ENCODE measurements at places on chromosomes 12 and 14.
A peak's percentile ranks its signal among the peaks of the same experiment; 100 is the strongest.

DNA sequence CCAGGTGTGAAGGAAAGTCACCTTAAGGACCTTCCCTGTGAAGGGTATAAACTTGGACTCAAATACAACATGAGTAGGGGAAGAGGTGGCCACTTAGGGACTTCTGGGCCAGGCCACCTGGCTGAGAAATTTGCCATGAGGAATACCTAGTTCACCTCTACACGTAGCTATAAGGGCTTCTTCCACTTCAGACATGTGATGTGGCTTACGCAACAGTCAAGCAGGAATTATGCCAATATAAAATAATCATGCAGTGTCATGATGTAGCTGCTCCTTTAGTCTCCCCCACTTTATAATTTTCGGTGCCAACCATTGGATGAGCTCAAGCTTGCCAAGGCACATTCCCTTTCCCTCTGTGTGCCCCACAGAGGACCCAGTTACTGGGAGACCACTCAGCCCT lies 166.6 kb upstream of the BCL2L14 start:
- no peak for DNase-seq

DNA sequence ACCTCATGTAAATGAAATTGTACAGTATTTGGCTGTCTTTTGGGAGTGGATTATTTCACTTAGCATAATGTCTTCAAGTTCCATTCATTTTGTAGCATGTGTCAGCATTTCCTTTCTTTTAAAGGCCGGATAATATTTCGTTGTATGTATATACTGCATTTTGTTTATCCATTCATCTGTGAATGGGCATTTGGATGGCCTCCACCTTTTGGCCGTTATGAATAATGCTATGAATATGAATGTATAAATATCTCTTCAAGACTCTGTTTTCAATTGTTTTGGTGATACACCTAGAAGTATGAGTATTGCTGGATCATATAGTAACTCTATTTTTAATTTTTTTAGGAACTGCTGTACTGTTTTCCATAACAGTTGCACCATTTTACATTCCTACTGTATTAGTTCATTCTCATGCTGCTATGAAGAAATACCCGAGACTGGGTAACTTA lies 164.9 kb downstream of the DYRK2 start:
- DNase-seq = no peak

- no peak for DNase-seq
Observed at GRCh38 chr14:28412077-28412476, 354.5 kb upstream of the FOXG1 start.

GRCh38 chr12:50276912-50277671 lies 6.2 kb downstream of the LIMA1 start:
- no peak for DNase-seq

DNA sequence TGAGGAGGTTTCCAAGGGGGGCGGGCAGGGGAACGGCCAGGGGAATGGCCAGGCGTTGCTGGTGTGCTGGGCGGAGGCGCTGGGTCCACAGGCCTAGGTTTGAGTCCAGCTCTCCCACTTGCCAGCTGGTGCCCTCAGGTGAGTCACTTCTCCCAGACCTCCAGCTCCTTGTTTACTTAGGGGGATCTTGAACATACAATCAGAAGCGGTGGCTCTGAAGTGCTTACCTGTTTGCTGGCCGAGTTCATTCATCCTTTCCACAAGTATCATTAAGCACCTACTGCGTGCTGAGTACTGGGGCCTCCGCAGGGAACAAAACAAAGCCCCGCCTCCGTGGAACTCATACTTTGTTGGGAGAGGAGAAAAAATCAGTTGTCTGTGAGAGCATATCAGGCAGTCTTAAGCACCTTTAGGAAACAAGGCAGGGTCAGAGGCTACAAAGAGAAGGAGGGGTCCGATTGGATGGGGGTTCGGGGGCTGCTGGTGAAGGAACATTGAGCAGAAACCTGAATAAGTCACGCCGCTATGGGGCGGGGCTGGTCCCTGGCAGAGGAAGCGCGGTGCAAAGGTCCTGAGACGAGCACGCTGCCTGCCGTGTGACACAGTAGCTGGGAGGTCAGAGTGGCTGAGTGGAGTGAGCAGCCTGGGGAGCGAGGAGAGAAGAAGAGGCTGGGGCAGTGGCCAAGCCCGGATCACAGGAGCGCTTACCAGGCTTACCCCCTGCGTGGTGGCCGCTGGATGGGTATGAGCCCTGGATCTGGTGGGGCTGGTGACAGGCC lies 15.1 kb downstream of the MVK start:
- no peak for DNase-seq

DNA sequence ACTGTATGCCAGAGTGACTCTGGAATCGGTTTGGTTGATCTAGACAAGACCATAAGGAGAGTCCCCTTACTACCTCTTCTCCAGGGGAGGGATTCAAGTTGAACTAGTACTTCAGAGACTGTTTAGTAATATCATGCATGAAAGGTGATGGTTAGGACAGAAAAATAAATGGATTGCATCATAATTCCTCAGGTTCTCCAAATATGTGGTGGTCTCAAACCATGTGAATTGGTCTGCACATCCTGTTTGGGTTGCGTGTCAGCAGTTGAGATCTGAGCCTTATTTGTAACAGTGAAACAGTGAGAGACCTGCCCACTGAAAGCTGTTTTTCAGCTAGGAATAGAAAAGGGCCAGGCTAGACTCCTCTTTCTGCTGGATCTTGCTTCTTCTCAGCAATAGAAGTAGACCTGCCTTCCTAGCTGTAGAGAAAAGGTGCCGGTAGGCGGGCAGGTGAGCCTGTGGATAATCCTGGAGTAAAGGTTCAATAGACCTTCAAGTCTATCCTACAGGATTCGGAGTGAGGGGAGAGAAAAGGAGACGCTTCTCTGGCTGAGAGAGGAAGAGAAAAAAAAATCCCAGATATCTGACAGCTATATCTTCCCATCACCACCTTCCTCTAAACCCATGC lies 258.5 kb upstream of the E2F7 start:
- DNase-seq = no peak

- DNase-seq = no peak
Observed at GRCh38 chr14:103089386-103090335, 4.9 kb upstream of the EXOC3L4 start.

GRCh38 chr12:42090899-42091298 lies 53.8 kb downstream of the GXYLT1 start:
- DNase-seq = no peak

- DNase-seq = peak; percentile 59
Observed at GRCh38 chr14:92747701-92748258, 647 bp downstream of the LGMN start.

DNA sequence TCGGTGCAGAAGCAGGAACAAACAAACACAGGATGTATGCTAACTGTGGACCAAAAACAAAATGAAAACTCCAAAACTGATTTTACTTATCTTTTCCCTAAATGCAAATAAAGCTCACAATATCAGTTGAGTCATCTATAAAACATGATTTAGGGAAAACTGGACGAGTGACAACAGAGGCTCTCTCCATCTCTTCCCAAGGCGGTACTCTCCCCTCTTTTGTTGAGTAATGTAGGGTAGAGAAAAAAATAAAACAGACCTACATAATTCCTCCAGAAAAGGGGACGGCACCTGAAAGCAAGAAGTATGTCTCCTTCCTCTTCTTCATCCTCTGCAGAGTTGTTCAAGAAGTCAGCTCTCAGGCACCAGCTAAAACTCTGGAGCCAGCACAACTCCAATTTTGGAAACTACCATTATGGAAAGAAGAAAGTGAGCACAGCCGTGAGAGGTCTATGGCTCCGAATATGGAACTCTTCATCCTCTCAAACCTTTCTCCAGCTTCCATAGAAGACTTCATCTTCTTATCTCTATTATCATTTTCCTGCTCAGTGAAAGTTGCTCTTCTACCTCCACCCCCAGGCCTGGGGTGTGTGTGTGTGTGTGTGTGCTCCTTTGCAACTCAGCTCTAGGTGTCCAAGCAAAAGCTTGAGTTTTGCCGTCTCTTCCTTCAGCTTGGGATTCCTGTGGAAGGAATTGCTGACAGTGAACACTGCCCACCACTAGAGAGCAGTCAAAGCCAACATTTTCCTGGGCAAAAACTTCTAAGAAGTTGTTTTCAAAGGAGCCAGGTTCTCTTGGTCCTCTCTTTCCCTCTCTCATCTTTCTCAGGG lies 155.4 kb downstream of the DIO2 start:
- no peak for DNase-seq

- no peak for DNase-seq
Observed at GRCh38 chr14:21534576-21534975, 8.4 kb upstream of the SALL2 start.

- DNase-seq = no peak
Observed at GRCh38 chr12:1978078-1978862, 26.0 kb downstream of the DCP1B start.

GRCh38 chr12:26370098-26370497 lies 174.7 kb downstream of the SSPN start:
- no peak for DNase-seq

- no peak for DNase-seq
Observed at GRCh38 chr14:90281261-90281660, 24.9 kb downstream of the PSMC1 start.

DNA sequence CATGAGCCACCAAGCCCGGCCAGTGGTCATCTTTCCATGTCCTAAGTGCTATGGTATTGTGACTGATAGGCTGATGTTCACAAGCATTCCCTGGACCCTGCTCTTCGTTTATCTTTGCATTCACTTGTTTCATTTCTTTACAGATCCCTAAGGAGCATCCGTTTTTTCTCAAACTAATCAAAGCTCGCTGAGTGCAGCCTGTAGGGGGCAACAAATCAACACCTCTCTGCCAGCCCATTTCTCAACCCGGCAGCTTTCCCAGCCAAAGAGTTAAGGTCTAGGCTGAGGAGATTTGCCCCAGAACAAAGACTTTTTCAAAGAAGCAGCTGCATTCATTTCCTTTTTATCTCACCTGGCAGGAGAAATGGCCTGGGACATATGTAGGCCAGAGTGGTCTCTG lies 12.1 kb downstream of the SIRT4 start:
- no peak for DNase-seq

- DNase-seq = no peak
Observed at GRCh38 chr14:94897561-94897960, 127.6 kb upstream of the GSC start.

GRCh38 chr12:49547090-49547690 lies 8.4 kb downstream of the KCNH3 start:
- peak; percentile 53 for DNase-seq

DNA sequence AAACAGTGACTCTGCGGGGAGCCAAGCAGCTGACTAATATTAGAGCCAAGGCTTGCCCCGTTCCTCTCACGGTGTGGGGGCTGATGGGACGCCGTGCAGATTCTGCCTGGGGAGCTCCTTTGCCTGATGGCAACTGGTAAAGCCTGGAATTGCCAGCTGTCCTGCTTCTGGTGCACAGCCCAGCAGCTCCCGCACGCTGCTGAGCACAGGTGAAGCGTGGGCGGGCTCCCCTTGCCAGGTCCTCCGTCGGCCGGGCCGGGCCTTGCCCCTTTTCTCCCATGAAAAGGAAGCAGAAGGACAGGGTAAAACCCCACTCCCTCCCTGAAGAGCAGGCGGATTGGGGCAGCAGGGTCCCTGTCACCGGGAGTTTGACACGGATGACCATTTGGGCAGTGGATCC lies 79.0 kb downstream of the WDR20 start:
- DNase-seq = peak; percentile 73

- DNase-seq = no peak
Observed at GRCh38 chr14:65239143-65239937, 137.0 kb upstream of the MAX start.

DNA sequence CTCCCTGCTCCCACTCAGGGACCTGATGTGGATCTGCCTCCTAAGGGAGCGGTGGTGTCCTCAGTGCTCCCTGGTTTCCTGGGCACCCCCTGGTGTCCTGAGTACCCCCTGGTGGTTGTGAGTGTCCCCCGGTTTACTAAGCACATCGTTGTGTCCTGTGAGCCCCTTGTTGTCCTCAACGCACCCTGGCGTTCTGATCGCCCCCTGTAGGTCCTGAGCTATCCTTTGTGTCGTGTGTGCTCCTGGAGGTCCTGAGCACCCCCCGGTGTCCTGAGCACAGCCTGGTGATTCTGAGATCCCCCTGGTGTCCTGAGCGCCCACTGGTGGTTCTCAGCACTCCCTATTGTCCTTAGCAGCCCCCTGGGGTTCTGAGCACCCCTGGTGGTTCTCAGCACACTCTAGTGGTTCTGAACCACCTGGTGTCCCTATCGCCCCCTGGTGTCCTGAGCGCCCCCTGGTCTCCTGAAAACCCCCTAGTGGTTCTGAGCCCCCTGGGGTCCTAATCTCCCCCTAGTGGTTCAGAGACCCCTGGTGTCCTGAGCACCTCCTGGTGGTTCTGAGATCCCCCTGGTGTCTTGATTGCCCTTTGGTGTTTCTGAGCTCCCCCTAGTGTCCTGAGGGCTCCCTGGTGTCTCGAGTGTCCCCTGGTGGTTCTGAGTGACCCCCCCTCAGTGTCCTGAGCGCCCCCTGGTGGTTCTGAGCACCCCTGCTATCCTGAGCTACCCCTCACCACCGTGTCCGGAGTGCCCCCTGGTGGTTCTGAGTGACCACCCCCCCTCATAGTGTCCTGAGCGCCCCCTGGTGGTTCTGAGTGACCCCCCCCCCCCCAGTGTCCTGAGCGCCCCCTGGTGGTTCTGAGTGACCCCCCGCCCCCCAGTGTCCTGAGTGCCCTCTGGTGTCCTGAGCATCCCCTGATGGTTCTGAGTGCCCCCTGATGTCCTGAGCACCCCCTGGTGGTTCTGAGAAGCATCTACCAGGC lies 615.1 kb downstream of the TMEM121 start:
- DNase-seq = no peak

GRCh38 chr12:51740536-51740935 lies 108.0 kb downstream of the FIGNL2 start:
- no peak for DNase-seq

GRCh38 chr14:67630938-67631337 lies 11.2 kb downstream of the ARG2 start:
- DNase-seq = no peak

DNA sequence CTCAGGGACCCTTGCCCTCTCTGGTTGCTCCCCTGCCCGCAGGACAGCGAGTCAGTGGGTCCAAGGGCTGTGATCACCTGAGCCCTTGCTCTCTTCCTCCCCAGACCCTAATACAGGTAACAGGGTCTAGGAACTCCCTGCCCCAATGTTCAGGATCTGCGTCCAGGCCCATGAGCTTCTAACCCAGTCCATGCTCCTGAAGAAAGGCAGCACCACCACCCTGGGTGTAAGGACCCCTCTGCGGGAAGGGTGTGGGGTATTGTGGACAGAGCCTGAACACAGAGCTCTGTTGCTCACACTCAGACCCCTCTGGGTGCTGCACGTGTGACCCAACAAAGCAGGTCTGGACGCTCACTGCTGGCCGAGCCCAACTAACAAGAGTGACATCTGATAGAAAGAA lies 18.3 kb downstream of the GLRX5 start:
- no peak for DNase-seq

DNA sequence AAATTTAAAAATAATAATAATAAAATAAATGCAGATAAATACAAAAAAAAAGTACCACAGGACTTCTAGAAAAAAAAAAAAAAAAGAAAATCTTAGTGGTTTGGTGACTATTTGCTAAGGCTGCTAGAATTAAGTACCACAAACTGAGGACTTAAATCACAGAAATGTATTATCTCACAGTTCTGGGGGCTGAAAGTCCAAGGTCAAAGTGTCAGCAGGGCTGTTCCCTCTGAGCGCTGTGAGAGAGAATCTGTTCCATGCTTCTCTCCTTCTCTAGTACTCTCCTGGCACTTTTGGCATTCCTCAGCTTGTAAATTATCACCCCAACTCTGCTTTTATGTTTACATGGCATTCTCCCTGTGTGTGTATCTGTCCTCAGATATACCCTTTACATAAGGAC lies 101.2 kb downstream of the IPO8 start:
- no peak for DNase-seq

Measured in posterior vena cava (tissue), 2 donors.